ENCODE measurements at places on chromosomes 3 and 15. TPM values are rescaled to one million over a fixed set of nuclear protein-coding genes. Genes with fewer than 3 reads are reported as not detected.

DUOX1 gene
- total RNA-seq = not detected

DNA sequence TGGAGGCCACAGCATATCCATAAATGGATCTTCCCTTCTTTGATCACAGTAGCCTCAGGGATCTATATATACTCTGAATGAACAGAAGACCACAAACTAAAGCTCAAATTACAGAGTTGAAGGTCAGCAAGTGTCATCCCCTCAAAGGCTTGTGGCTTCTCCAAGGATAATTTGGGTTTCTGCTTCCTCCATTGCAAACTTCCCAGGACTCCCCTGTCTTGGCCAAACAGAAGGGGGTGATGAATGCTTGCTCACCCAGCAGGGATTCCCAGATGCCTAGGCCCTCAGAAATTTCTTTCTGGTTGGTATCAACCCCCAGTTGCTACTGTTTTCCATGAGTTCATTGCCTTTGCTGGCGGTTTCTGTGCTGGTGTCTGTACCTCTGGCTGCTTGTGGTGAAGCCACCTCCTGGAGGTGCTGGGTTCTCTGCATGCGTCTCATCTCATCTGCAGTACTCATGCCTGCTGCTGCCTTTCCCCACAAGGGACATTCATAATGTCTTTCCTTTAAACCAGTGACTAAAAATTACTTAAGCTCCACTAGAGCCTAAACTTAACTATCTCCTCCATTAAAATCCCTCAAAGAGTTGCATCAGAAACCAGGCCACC is 17.7 kb downstream of the ENTPD3 start:
- peak; percentile 71 for DNase-seq

DNA sequence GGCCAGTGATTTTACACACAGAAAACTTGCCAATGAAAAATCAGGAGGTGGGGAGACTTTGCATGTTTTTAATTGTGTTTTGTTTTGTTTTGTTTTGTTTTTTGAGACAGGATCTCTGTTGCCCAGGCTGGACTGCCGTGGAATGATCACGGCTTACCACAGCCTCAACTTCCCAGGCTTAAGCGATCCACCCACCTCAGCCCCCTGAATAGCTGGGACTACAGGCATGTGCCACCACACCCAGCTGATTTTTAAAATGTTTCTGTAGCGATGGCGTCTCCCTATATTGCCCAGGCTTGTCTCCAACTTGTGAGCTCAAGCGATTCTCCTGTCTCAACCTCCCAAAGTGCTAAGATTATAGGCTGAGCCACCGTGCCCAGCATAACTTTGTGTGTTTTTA is 46.0 kb downstream of the MEIS2 start:
- no peak for DNase-seq

BRPF1 gene
- 14.2 TPM for total RNA-seq

FES gene
- 4.7 TPM for total RNA-seq

PLSCR2 gene
- not detected for total RNA-seq

DNA sequence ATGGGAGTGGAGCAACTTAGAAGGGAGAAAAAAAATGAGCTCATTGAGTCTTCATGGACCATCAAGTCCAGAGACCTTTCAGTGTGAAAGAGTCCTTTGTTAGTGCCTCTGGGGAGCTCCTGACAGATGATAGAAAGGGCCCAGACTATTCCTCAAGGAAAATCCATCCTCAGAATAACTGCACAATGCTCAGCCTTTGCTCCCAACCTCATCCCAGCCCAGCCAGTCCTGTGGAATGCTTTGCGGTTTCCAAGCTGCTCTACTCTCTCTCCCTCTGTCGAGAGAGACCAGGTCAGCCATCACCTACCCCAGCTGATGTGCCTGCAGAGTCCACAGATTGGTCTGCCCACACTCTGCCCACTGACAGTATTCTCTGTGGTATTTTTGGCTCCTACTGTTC is 406.2 kb downstream of the MFSD1 start:
- DNase-seq = peak; percentile 84

DNA sequence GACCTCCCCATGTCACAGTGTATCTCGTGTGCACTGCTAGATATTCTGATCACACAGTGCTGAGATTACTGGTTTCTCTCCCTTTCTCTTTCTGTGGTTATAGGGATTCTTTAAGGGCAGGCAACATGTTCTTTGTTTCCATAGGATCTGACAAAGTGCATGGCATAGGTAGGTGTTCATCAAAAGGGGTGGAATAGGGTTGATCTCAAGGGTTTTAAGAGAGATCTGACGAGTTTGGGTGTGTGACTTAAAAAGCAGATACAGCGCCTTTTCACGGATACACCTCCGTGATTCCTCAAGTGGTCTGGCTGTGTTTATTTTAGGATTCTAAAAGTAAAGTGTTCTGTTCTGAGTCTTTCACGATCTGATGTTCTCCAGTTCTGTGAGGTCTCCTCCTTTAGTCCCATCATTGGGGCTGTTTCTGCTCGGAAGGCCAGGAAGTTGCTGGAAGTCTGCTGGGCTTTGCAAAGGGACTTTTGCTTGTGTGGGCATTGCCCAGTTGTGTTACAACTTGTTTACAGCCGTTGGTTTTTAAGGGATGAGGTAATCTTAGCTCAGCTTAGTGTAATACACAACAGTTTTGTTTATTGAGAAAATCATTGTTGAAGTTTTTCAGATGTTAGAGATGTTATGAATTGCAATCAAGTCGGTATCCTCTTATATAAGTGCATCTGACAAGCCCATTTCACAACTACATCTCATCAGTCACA is 34.8 kb downstream of the IGF1R start:
- no peak for DNase-seq

DNA sequence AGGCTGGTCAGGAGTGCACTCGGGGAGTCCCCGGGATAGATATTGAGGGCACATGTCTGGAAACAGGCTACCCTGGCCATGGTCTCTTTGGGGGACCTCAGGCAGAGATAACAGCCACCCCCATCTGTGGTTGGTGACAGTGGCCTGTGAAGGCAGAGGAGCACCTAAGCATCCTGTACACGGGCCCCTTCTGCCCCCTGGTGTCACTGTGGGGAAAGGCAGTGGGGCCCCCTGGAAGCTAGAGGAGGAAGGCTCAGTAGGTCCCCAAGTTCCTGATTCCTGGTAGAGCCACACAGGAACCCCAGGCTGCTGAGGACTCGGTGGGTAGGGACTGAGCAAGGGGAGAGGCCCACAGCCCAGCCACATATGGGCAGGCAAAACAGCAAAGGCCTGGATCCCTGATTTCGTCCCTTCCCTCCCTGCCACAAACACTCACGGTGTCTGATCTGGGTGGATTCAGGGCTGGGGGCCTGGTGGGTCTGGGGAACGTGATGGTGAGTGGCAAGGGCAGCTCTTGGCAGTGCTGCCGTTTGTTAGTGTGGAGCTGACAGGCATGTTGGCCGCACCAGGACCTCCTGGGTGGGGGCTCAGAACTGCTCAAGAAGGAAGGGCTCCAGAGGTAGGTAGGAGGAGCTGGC is 14.1 kb upstream of the CXCR6 start:
- peak; percentile 42 for DNase-seq

- DNase-seq = peak; percentile 67
These were observed 427.9 kb upstream of the AGTR1 start for GRCh38 chr3:148269816-148270215.

DNA sequence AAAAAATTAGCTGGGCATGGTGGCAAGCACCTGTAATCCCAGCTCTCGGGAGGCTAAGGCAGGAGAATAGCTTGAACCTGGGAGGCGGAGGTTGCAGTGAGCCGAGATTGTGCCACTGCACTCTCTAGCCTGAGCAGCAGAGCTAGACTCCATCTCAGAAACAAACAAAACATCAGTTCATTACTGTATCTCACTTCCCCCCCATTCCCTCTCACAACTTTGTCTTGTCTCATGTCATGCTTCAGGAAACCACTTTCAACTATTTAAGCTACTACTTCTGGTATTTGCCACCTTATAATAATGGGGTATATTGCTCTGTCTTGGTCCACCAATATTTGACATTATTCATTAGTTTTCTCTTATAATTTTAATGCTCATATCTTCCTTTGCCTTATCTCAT is 26.2 kb downstream of the PIK3CA start:
- no peak for DNase-seq

DNA sequence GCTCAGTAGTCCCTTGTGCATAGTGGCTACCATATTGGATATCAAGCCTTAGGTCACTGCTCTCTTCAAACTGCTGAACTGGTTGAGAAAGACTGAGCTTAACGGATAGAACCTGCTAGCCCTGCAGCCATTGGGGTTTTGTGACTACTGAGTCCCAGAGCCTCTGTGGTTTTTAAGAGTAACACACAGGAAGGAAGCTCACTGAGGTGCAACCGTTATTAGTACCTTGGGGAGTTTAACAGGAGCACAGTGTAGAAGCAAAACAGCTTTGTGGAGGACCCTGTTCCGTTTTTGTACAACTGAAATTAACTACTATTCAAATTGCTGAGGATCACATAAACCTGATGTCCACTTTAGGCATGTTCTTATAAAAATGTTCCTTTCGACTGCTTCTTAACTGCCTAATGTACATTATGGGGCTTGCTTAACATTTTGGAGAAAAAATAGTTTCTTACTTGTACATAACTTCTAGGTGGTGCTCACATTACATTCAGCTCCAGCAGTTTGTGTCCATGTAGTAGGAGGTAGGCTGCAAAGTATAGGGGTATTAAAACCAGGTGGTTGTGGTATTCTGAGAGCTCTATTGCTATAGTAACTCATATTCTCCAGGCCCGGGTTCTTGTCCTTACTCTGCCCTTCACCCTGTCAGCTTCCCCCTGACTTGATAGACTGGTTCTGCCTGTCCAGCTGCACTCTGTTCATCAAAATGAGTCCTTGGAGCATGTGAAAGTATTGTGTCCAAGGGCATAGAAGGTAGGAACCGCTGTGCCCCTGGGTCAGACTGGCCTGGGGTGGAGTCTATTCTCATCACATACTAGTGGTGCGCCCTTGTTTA is 17.3 kb downstream of the PXK start:
- no peak for DNase-seq

DNA sequence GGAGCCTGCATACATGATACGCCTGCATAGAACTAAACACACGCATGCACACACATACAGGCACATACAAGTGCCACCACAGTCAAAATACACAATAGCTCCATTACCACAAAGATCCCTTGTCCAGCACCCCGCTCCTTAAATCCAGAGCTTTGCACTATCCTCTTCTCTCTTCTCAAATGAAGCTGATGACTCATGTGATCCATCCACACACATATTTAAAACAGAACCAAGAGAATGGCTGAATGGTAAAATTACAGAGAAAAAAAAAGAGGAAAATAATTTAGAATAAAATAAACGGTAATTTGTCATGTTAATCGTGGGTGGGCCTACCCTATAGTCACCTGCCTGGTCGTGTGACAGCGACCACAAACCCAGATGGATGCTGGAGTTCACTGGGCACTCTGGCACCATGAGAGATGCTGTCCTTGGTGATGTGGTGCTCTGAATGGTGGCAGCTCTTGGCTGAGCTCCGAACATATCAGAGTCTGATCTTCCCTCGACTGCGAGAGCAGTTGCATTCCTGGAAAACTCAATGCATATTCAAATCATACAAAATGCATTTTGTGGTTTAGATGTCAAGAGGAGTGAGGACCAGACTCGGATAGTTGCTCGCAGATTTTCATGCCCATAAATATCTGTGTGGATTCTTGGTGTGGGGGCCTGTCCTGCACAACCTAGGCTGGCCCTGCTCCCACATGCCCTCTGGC is 8.9 kb downstream of the IQSEC1 start:
- DNase-seq = peak; percentile 13

- no peak for DNase-seq
These were observed 47.2 kb downstream of the LIMD1 start for GRCh38 chr3:45641756-45642155.

DNA sequence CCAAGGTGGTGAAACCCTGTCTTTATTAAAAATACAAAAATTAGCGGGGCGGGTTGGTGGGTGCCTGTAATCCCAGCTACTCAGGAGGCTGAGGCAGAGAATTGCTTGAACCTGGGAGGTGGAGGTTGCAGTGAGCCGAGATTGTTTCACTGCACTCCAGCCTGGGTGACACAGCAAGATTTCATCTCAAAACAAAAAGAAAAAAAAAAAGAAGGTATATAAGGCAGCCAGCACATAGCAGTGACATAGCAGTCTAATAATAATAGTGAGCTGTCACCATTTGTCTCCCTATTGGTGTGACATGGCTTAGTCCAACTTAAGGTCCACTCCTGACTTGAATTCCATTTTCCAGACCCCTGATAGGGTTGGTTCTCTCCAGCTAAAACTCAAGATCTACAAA is 8.8 kb upstream of the LACTB start:
- DNase-seq = no peak

GRCh38 chr15:74217907-74218885 is 15.6 kb upstream of the STRA6 start:
- no peak for DNase-seq

DNA sequence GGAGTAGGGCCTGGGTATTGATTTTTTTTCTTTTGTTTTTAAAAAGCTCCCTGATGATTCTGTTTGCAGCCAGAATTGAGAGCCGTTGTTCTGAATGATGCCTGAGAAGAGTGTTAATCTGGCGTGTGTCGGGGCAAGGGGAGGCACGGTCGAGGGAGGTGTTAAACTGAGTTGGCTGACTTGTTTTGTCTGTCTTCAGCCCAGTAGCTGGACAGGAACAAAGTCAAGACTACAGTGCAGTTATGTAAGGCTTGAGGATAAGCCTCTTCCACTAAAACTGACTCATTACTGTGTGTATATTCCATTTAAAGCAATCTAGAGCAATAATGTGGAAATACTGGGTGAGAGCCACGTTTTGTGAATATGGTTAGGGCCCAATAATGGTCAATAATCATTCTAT is 119.0 kb upstream of the DLG1 start:
- peak; percentile 55 for DNase-seq

DNA sequence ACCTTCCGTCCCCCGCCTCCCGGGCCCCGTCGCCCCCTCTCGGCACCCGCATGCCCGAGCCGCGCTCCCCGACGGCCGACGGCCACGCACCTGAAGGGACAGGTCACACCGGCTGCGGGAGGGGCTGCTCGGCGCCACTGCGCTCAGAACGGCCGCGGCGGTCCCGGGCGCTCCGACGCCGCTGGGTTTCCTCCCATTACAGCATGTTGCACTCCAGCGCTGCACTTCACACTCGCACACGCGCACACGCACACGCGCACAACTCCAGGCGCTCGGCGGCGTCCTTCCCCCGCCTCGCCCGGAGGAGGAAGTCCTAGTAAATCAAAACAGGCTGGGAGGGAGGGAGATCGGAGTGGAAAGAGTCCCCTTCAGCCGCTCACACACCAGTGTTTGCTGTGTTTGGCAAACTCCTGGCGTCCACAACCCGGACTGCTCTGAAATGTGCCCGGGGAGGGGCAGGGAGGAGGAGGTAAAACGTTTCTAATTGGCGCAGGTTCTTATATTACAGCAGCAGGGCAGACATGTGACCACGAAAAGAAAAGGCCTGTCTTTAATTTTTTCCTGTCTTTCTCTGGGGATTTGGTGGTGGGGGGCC is 76.7 kb upstream of the VGLL4 start:
- DNase-seq = peak; percentile 61

KBTBD12 gene
- total RNA-seq = not detected

DNA sequence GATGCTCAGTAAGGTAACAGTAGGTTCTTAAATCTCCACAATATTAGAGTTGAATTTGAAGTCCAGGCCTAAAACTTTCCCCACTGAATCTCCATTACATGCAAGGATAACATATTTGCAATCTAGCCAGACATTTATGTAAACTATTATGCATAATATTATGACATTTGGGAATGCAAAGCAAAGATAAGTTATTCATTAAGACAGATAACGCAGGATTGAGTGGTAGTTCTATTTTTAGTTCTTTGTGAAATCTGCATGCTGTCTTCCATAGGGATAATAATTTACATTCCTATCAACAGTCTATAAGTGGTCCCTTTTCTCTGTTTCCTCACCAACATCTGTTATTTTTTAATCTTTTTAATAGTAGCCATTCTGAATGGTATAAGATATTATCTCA is 333.5 kb downstream of the AGBL1 start:
- no peak for DNase-seq

GRCh38 chr3:8539419-8539818 is 37.8 kb downstream of the LMCD1 start:
- DNase-seq = peak; percentile 89

GRCh38 chr3:186566772-186567071 is 417 bp downstream of the TBCCD1 start:
- no peak for DNase-seq

All from RPMI7951 (cell line).